Ovary (tissue), 10 donors: ENCODE measurements at places on chromosomes 12 and 14.

DNA sequence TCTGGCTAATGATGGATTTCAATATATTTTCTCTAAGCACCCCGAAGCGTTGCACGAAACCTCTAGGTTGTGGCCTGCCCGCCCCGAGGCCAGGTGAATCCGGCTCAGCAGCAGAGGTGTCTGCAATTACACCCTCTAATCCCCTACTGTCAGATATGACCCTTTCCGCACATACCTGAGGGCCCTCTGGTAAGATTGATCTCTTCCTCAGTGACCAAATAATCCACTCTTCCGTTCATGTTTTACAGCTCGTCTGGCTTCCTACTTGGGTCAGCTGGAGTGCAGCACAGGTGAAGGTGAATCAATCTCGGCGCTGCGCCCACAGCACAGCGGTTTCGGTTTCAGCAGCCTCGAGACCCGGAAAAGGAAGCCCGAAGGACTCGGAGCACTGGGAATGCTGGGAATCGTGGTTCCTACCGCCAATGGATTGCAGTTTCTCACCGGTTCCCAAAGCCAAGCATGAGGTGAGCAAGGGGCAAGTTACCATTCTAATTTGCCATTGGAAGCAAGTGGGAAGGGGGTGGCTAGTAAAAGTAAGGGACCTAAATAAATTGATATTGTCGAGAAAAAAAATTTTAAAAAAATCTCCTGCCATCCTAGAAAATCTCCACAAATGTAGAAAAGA is at the start of gene SYNJ2BP:
Gene SYNJ2BP (minus strand): TSS at position 366 of the 625 bp plus-strand sequence. CDS start 127 bp downstream, at position 239.
- DNase-seq: peak; percentile 60

DNA sequence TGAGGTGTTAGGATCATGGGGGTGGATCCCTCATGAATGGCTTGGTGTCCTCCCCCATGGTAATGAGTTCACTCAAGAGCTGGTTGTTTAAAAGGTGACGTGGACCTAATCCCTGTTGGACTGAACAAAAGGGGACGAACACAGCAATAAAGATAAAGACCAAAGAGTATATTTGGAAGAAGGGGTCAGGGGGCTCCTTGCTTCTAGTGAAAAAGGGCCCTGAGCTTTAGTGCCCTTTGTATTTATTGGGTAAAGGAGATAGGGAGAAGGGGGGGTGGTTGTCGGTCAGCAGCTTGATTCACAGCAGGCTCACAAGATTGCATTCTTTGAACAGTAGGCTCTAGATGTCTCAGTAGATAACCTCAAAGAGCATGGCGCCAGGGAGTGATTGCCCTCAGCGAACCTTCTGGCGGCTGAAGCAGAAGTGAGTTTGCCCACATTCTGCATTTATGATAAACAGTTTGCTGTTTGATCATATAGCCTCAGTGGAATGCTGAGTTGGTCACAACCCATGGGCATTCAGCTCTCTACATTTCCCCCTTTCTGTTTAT is 25.9 kb upstream of the MAPKAPK5 start:
- DNase-seq: no peak

DNA sequence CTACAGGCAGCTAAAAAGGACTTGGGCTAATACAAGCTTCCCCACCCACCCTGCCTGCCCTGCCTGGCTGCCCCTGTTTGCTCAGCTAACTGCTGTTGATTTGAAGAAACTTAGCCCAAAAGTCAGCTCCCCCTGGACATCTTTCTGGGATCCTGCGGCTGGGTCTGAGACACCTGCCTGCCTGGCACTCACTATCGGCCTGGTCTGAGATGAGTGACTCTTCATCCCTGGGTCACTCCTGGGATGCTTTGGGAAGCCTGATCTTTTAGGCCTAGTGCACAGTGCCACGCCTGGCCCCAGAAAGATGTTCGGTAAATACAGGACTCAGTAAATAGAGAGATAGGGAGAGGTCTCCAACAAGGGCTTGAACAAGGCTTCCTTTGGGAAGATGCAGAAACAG is 211.3 kb upstream of the DIO3 start:
- DNase-seq: no peak

DNA sequence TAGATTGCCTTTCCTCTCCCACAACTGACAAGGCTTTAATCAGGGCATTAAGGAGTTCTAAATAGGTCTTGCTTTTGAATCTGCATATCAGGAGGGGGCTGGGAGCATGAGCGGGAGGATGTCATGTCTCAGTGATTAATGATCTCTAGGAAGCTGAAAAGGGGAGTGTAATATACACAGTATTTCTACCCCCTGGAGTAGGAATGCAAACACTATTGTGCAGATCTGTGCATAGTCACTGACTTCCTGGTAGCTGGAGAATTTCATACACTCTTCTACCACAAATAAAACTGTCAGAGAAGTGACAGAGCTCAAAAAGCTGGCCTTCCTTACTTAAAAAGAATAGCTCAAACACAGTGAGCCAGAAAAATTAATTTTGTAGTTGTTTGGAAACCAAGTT is 65.8 kb downstream of the RIC8B start:
- no peak for DNase-seq

DNA sequence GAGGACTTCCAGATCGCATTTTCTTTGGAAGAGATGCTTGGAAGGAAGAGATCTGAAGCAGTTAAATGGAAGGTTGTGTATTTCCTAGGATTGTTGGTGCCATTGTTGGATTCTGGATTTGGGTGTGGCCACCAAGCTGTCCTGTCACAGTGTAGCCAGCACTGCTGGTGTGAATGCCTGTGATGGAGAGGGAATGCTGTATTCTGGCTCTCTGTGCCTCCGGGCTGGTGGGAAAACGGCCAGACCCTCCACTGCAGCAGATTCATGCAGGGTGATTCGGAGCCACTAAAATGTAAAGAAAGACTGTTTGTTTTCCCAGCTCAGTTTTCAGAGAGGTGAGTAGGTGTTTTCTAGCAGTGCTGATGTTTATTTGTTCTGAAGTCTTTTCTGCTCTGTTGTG is 30.7 kb upstream of the MANSC4 start:
- DNase-seq: no peak

GRCh38 chr14:101058571-101058970 is 155.0 kb upstream of the RTL1 start:
- DNase-seq: no peak

DNA sequence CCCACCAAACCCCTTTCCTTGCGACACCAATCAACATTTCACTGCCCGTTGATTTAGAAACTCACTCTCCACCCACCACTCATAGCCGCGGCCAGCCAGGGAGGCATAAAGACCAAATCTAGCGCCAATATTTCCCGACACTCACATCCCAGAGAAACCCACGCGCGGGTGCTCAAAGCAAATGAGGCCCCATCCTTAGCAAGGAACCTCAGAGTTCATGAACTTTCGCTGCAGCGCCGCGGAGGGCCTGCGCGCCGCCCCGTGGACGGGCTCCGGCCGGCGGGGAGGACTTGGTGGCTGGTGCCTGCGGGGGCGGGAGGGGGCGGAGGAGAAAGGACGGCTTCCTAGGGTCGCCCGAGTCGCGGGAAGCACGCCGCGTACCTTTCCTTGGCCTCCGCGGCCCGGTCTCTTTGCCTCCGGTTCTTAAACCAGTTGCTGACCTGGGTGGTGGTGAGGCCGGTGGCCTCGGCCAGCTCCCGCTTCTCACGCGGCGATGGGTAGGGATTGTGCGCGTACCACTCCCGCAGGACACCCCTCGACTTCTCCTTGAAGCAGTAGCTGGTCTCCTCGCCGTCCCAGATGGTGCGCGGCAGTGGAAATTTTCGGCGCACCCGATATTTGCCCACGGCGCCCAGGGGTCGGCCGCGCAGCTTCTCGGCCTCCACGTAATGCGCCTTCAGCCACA is 886 bp downstream of the SIX1 start:
- no peak for DNase-seq

DNA sequence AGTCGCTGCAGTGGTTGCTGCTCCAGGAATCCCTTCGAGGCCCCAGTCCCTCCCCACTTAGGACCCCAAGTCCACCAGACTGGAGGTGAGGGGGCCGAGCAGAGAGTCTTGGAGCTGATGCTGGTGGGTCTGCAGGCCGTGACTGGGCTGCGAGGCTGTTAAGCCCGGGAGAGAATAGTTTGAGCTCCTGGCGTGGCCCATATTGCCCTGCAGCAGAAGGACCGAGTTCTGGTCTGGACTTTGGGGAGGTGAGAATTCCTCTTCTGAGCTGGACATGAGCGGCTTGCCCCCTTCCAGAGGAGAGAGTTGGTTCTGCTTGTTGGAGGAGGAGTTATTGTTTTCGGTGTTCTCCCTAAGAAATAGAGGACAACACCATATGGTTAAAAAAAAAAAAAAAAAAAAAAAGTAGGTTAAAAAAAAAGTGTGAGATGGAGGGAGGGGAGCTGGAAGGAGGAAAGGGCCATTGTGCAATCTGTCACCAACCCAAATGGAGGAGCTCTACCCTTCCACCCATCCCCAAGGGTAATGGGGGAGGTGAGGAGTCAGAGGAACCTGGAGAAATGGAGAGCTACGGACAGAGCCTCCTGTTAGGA is 3.0 kb downstream of the SIX1 start:
- no peak for DNase-seq
